ENCODE measurements at places on chromosomes 2 and 18.

- DNase-seq: no peak
These were observed 70.3 kb downstream of the CHST9 start for GRCh38 chr18:27114842-27115241.

DNA sequence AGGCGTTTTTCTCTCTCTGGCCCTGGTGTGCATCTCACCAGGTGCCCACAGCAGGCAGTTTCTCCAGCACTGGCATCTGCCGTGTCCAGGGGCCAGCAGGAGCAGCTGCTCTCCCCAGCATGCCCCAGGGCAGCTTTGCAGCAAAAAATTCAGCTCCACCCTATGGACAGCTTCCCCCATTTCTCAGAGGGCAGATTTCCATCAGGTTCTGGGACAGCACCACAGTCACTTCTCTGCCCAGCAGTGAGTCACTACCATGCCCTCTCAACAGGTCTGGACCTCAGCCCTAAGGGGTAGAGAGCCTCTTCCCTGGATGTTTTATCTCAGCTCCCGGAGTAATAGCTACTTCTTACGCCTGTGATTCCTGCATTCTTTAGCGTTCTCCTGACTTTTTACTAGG is 170.2 kb upstream of the RAB12 start:
- DNase-seq: no peak

GRCh38 chr2:218186355-218186766 is 19.6 kb upstream of the CXCR1 start:
- DNase-seq: peak; percentile 35

- no peak for DNase-seq
These were observed 52.7 kb downstream of the PDCL3 start for GRCh38 chr2:100615471-100615870.

DNA sequence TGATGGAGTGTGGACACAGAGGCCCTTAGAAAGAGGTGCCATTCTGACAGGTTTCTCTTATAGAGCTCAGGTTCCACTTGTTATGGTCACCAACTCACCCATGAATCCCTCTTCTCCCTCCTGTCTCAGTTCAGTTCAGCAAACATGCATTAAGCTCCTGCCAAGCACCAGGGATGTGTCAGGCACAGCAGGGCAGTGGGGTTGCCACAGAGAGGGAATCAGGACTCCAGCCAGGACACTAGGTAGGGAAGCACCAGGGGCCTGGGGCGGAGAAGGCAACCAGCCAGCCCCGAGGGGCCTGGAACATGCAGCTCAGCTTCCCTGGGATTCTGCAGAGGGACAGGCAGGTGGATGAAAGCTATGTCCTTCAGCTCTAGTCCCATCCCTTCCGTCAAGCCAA is 44.6 kb downstream of the TOGARAM2 start:
- DNase-seq: no peak

GRCh38 chr2:241810307-241811200 is 1.6 kb downstream of the NEU4 start:
- no peak for DNase-seq

DNA sequence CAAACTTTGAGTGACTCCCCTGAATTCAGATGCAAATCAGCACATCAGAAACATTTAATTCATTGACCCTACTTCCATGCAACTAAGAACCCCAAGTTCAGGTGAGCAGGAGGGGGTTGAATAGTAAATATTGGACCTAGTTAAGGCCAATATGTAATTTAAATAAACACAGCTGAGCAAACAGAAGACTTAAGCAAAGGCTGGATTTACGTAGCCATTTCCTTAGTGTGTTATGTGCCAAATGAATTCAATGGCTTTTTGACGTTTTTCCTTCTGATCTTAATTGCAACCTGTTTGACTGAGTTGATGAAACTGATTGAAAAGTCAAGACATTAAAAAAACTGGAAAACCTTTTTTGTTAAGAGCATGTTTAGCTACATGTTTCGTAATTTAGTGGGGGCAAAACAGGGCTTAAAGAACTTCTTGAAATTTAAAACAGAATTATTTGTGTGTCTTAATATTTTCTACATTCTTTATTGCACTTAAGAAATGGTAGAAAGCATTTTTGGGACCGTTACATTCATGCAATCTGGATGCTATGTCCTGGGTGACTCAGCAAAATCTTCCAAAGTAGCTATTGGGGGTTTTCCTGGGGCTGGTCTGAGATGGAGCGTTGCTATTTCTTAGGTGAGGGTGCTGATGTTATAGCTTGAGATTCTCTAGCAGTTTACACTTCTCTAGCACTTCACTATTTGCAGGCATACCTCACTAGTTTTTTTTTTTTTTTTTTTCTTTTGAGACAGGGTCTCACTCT is 25.5 kb upstream of the KCNE4 start:
- DNase-seq: no peak

- DNase-seq: no peak
These were observed 364.4 kb downstream of the KCNJ3 start for GRCh38 chr2:155062922-155063258.

DNA sequence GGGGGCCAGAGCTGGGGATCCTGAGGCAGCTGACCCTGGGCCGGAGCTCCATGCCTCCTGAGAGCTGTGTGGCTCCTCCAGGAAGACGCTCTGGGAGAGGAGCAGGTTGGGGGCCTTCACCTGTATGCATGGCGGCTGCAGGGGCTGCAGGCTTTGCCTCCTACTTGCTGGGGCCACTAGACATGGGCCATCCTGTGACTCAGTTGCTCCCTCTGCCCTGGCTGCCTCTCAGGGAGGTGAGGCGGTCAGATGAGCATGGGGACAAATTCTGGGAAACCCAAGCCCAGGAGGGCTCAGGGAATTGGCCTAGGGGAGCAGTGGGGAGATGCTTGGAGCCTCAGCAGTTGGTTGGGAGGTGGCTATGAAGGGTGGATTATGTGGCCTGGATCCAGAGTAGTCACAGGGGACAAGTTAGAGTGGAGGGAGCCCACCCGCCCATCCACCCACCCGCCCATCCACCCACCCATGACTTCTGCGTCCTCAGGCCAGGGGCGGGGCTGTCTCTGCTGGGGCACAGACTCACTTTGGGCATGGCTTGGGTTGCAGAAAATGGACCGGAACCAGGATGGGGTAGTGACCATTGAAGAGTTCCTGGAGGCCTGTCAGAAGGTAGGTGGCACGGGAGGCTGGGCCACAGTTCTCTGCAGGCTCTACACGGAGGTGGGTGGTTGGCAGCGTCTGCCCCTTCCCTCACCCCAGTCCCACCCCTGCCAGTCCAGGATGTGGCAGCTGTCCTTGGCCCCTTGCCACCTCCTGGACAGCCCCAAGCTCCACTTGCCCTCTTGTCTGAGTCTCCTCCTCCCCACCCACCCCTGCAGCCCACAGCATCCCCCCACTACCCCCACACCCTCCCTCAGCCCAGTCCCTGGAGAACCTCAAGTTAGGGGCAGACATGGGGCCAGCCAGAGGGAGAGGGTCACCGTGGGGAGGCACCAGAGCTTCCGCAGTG is 19.5 kb upstream of the FAHD2A start:
- no peak for DNase-seq

GRCh38 chr2:131016826-131017741 is 76.2 kb downstream of the FAM168B start:
- no peak for DNase-seq

GRCh38 chr18:907885-908757 is 3.5 kb downstream of the ADCYAP1 start:
- DNase-seq: no peak

- no peak for DNase-seq
These were observed 63.3 kb upstream of the CDCA7 start for GRCh38 chr2:173291412-173291811.

GRCh38 chr2:182447863-182448262 is 21.0 kb upstream of the PDE1A start:
- DNase-seq: no peak

- no peak for DNase-seq
These were observed 51.4 kb downstream of the MREG start for GRCh38 chr2:215961981-215962380.

- DNase-seq: no peak
These were observed 225.0 kb downstream of the CYP26B1 start for GRCh38 chr2:71922499-71923142.

DNA sequence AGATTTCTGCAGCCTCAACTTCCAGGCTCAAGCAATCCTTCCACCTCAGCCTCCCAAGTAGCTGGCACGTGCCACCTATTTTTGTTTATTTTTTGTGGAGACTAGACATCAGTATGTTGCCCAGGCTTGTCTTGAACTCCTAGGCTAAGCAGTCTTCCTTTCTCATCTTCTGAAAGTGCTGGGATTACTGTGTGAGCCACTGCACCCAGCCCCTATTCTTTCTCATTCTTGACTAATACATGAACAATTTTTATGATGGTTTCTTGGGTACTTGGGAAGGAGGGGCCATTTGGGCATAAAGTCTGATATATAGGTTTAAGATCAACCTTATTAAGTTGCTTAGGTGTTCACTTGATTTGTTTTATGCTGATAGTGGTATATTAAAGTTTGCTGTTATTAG is 26.2 kb downstream of the EPC2 start:
- no peak for DNase-seq

DNA sequence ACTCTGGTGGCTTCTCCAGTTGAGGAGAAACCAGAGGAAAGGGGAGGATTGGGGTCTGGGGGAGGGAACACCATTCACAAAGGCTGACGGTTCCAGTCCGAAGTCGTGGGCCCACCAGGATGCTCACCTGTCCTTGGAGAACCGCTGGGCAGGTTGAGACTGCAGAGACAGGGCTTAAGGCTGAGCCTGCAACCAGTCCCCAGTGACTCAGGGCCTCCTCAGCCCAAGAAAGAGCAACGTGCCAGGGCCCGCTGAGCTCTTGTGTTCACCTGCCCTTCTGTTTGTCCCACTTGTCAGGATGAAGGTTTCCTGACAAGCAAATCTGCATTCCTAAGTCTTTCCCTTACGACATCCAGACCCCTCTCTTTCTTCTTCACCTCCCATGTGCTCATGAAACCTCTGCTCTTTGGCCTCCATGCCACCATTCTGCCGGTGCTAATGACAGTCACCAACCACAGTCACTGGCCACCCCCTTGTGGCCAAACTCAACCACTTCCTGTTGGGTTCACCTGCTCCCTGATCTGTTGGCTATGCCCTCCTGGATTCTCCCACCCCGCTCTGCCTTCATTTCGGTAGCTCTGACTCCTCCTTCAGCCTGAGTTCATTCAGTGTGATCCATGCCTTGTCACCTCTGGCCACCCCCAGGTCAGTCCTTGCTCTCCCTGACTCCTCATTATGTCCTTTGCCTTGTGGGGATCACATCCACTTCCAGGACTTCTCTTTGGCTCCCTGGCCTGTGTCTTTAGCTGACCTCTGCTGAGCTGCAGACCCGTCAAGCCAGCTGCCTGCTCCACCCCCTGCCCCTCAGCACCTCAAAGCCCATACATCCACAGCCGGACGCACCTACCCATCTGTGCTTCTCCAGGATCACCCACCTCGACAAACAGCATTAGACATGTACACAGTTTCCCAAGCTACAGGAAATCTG is 17.6 kb downstream of the EMX1 start:
- DNase-seq: no peak

DNA sequence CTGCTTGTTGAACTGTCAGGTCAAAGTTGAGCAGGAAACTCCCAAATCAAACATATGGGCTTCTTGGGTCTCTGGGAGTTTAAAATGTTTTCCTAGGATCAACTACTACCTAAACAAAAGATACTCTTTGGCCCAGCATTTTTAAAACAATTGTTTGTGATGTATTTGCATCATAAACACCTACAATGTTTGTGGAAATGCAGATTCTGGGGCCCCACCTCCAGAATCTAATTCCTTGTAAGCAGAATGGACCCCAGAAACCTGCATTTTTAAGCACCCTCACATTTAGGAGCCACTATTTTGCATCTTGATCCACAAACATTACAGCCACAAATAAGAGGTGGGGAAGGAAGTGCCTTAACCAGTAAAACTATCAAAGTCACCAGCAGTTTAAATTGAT is 104.1 kb downstream of the TMEM131 start:
- no peak for DNase-seq

GRCh38 chr2:176146101-176146500 is 5.2 kb upstream of the HOXD4 start:
- no peak for DNase-seq

DNA sequence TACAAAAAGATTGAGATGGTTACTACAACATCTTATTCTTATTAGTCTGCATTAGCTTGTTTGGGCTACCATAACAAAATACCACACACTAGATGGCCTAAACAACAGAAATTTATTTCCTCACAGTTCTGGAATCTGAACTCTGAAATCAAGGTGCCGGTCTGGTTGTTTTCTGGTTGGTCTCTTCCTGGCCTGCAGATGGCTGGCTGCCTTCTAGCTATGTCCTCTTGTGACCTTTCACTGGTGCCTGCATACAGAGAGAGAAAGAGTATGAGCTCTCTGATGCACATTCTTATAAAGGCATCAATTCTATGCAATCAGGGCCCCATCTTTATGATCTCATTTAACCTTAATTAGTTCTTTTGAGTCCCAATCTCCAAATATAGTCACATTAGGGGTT is 696.5 kb downstream of the TDRD15 start:
- DNase-seq: no peak

GRCh38 chr2:200373973-200374416 is 67.5 kb downstream of the SPATS2L start:
- DNase-seq: no peak

DNA sequence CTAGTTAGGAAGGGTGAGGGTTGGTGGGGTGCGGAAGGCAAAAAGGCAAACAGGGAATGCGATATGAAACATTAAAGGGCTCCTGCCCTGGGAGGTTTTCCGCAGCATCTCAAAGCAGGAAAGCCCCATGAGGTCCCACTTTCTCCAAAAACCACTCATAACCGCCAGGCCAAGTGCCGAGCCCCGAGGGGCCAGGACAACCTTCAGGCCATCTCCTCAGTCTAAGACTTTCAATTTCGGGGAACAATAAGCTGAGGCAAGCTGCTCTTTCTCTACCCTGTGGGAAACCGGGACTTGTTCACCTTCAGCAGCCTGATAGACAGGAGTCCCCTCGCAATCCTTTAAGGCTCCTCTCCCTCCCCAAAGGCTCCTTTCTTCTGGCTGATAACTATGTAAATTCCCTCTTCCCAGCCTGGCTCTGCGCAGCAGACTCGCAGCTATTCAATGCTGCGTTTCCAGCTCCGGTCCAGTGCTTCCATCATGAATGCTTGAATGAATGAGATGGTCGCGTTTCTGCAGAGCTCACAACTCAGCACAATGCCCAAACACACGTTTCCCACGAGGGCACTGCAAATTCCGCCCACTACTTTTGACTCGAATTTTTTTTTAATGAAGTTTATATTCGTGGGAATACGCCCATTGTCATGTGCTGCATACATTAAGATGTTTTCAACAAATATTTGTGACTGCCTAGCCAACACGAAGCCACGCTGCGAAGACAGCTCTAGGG is 1.4 kb downstream of the LAMA1 start:
- no peak for DNase-seq
